ENCODE measurements at places on chromosomes 7 and 10.

- peak; percentile 68 for DNase-seq
Observed at GRCh38 chr10:98047009-98047741, 16.8 kb upstream of the CRTAC1 start.

- no peak for DNase-seq
Observed at GRCh38 chr10:79259834-79260233, 87.4 kb upstream of the PPIF start.

- no peak for DNase-seq
Observed at GRCh38 chr10:64731016-64731415, 1209.8 kb downstream of the REEP3 start.

GRCh38 chr7:35411331-35411730, 157.4 kb upstream of the TBX20 start:
- no peak for DNase-seq

DNA sequence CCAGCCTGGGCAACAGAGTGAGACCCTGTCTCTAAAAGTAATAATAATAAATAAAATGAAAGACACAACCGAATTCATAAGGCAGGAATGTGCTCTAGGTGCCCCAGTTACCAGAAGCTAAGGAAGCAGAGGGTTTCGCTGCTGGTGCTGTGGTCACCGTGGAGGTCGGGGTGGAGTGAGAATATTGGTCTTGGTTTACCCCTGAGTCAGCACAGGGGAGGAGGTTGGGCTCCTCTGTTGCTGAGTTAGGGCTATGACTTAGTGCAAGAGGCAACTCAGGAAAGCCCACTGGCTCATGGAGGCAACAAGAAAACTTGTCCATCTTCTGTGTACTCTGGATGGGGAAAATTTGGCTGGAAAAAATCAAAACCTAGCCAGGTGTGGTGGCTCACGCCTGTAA, 117.1 kb downstream of the MYL10 start:
- DNase-seq, result no peak

- DNase-seq, result no peak
Observed at GRCh38 chr7:112233048-112233697, 26.7 kb downstream of the ZNF277 start.

DNA sequence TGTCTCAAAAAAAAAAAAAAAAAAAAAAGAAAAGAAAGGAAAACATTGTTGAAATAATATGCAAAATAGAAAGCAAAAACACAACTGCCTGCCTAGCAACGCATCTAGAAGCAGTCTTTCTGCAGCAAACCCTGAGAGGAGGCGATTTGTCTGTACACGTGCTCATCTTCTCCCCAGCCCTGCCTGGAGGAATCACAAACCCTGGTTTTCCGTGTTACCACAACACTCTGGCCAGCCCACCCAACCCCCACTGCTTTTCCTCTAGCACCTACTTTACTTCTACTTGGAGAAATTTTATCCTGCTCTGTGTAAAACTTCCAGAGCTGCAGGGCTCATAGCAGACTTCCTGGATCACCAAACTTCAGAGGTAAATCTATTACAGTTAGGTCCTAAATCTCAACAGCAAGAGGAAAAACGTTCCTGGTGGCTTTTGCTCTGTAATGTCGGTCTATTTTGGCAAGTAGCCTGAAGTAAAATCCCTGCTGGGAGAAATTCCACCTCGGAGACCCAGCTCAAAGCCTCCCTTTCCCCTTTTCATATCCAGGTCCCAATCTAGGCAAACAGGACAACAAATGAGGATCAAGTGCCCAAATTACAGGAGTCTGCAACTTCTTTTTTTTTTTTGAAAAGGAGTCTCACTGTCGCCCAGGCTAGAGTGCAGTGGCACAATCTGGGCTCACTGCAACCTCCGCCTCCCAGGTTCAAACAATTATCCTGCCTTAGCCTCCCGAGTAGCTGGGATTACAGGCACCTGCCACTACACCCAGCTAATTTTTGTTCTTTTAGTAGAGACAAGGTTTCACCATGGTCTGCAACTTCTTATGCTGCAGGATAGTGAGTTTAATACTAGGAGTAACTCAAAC, 91.6 kb downstream of the DNMBP start:
- DNase-seq, result peak; percentile 62

DNA sequence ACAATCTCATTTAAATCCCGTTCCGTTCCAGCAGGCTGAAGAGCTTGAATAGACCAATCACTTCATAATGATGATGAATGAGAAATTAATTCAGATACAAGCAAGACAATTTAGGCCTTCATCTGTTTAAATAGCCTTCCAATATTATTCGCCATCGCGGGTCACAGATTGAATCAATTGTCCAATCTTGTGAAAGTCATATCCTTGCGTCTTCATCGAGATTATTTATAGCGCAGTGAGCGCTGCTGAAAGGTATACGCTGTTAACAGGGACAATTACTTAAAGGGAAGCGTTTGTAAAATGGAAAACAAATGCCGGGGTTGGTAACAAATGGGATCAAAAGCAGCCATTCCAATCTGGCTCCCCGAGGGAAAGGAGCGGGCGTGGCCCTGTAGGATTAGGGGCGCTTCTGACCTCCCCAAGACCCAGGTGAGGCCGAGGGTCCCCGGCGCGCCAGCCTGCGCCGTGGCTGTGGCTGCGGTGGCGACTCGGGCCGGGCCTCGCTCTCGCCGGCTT, 8.6 kb downstream of the EVX1 start:
- no peak for DNase-seq

DNA sequence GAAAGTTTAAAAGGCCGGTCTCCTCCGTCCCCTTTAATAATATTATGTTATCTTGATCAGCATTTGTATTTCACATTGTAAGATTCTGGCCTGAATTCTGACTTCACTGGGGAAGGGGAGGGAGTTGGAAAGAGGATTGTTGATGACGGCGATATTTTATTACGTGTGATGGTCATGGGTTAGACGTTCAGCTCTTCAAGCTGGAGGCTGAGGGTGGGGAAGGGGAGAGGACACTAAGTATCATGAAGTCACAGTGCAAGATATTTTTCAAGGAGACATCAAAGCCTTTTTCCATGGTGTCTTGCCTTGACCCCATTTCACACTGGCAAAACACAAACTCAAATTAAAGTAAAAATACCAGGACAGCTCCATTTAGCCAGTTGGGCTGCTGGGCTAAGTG, 126.7 kb downstream of the WDR11 start:
- DNase-seq, result no peak

GRCh38 chr7:131108212-131108940, 219.3 kb upstream of the MKLN1 start:
- no peak for DNase-seq
